ENCODE measurements at places on chromosomes 3 and 15. TPM values are rescaled to one million over a fixed set of nuclear protein-coding genes. Genes with fewer than 3 reads are reported as not detected.

GHSR gene
- not detected for total RNA-seq

DZIP3 gene
- 17.0 TPM for total RNA-seq

ELL3 gene
- 1.4 TPM for total RNA-seq

ACP3 gene
- total RNA-seq: not detected

GPR87 gene
- not detected for total RNA-seq

C3orf85 gene
- total RNA-seq: not detected

TAGLN3 gene
- 0.31 TPM for total RNA-seq

SLC22A14 gene
- not detected for total RNA-seq

DNA sequence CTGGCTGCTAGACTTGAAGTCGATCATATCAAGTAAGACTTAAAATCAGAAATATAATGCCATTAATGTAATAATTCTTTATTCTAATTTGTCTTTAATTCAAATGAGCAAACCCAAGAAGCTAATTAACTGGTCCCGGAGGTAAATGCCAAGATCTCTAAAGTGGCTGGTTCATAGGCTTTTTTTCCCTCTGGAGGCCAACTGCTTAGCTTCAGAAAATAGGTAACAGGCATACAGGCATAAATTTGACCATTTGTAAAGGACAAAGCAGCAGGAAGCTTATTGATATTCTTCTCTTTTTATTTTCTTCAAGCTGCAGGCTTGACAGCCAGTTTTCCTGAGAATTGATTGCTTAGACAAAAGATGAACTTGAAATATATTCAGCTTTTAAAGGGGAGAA lies 158.6 kb upstream of the RAP2B start:
- peaks cover 4% of the 10 kb centered on the region for H3K27me3 ChIP-seq
- no peak for DNase-seq
- H3K36me3 ChIP-seq: no peaks in the 10 kb centered on the region
- no peak overlapping the region for H3K4me3 ChIP-seq
- no peak overlapping the region for H3K27ac ChIP-seq

DNA sequence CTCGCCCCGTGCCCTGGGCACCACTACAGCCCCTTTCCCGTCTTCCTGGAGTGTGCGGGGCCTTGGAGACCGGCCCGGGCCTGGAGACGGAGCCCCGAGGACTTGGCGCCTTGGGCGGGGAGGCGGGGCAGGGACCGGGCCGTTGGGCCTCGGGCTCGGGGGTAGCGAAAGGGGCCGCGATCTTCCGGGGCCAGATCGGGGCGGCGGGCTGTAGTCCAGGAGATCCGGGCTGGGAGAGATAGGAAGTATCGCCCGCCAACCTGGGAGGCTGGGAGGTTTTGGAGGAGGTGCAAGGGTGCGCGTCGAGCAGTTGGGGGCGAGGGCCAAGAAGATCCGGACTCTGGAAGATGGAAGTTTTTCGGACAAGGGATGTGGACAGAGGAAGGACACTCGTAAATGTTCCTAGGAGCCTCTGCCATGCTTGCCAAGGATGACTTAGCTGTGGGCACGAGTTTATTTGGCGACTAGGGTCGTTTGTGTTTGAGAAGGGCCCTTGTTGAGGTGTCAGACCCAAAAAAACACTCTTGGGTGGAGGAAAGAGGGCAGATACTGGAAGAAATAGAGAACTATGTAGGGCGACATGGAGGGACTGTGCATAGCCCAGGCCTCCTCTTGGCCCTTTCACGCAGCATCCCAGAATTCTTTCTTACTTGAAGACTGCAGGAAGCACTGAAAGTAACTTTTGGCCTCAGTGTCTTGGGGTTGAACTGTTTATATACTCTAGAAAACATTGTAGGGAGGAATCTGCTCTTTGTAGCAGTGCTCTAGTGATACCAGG lies 712 bp downstream of the RTF1 start:
- peak overlapping the region; percentile 74 for H3K27ac ChIP-seq
- H3K36me3 ChIP-seq: peaks cover 18% of the 10 kb centered on the region
- H3K4me3 ChIP-seq: peak overlapping the region; percentile 99
- no peaks in the 10 kb centered on the region for H3K27me3 ChIP-seq

DNA sequence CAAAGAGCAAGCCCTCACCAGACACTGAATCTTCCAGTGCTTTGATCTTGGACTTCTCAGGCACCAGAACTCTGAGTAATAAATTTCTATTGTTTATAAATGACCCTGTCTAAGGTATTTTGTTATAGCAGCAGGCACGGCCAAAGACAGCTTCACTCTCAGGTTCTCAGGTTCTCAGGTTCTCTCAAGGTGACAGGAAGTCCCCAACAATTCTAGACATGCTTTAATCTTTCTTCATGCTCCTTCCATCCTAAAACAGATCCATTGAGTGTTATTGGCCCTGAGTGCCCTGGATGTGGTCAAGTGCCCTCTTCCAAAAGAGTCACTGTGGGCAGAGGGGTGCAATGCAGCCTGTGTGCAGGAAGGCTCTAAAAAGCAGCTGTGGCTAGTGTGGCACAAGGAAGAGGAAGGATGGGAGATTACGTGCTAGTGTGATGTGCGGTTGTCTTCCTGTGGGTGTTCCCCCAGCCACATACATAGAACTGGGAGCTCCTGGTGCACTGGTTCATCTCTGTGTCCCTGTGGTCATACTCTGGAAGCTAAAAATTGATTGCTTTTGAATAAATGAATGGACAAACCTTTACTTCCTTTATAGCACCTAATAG lies 11.0 kb upstream of the RAB7A start:
- DNase-seq: peak; percentile 12
- no peaks in the 10 kb centered on the region for H3K27me3 ChIP-seq
- no peaks in the 10 kb centered on the region for H3K36me3 ChIP-seq
- H3K27ac ChIP-seq: peak overlapping the region; percentile 14

DNA sequence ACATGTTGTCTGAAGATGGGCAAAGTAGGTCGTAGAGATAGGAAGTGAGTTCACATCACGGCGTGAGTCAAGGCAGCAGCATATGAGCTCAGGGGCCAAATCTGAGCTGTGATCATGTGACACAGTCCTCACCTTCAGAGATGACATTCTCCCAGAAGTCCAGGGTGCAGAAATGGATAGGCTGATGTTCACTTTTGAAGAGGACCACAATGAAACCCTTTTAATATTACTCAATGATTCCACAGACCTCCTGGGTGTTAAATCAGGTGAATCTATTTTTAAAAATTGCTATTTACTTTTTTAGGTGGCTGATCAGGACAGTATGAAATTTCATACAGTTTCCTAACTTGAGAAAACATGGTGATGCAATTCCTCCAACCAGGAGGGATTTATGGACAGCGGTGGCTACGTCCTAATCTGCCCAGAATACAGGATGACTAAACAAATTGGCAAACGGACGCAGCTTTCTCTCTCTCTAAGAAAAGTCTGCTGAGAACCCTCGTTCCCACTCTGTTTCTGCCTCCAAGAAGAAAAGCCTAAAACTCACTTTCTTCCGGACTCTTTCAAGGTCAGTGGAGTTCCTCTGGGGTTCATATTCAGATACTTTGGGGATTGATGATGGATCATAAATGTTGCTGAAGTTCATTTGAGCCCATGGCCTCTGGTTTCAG lies 34.4 kb downstream of the B3GNT5 start:
- DNase-seq: no peak
- H3K4me1 ChIP-seq: peaks cover 39% of the 10 kb centered on the region
- peaks cover 15% of the 10 kb centered on the region for H3K36me3 ChIP-seq
- H3K27ac ChIP-seq: peak overlapping the region; percentile 97
- H3K27me3 ChIP-seq: no peaks in the 10 kb centered on the region

DNA sequence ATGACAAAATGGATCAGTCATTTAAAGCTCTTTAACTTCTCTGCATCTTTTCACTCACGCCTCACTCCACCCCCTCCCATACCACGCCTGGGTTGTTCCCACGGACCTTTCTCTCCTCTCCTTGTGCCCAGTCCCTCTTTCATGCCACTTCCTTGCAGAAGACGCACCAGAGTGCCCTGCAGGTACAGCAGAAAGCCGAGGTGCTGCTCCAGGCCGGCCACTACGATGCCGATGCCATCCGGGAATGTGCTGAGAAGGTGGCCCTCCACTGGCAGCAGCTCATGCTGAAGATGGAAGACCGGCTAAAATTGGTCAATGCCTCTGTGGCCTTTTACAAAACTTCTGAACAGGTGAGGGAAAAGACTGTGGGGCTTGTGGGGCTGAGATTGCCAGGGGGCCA lies 296.1 kb upstream of the UMPS start:
- no peak for DNase-seq
- H3K27ac ChIP-seq: no peak overlapping the region
- H3K27me3 ChIP-seq: peaks cover 9% of the 10 kb centered on the region
- no peaks in the 10 kb centered on the region for H3K4me1 ChIP-seq
- no peak overlapping the region for H3K4me3 ChIP-seq

DNA sequence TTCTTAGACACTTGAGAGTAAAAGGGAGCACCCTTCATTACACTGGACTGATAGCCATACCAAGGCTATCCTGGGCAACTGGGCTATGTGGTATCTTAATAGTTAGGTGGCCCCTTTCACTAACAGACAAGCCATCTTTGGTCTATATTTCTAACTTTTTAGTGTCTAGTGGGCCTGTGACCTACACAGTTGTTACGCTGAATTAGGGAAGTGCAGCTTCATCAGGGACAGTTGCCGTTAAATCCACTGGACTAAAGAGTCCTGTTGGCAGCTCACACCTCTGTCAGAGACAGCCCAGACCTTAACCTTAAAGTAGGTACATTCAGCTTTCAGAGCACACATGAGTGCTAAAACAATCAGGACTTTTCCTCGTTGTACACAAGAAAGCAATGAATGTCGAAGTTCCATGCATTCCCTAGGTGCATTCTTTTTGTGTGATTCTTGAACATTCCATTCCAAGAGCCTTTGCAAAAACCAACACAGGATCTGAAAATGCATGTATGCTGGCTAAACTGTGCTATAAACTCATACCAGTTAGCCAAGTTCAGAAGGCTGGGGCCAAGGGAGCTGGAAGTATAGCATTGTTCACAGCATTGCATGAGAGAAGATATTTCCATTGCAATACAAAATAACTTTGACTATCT lies 230.2 kb upstream of the EIF1B start:
- H3K27ac ChIP-seq: no peak overlapping the region
- no peaks in the 10 kb centered on the region for H3K4me1 ChIP-seq
- no peak for DNase-seq
- H3K36me3 ChIP-seq: no peaks in the 10 kb centered on the region

GRCh38 chr15:79167776-79168175 lies 77.2 kb upstream of the RASGRF1 start:
- H3K4me1 ChIP-seq: peaks cover 1% of the 10 kb centered on the region
- H3K36me3 ChIP-seq: no peaks in the 10 kb centered on the region
- peaks cover 37% of the 10 kb centered on the region for H3K27me3 ChIP-seq
- no peak for DNase-seq
- no peak overlapping the region for H3K4me3 ChIP-seq

- peaks cover 5% of the 10 kb centered on the region for H3K27me3 ChIP-seq
- no peak overlapping the region for H3K4me3 ChIP-seq
- H3K4me1 ChIP-seq: peaks cover 19% of the 10 kb centered on the region
- no peak for DNase-seq
These were observed 331.5 kb upstream of the SLCO3A1 start for GRCh38 chr15:91521996-91522395.

DNA sequence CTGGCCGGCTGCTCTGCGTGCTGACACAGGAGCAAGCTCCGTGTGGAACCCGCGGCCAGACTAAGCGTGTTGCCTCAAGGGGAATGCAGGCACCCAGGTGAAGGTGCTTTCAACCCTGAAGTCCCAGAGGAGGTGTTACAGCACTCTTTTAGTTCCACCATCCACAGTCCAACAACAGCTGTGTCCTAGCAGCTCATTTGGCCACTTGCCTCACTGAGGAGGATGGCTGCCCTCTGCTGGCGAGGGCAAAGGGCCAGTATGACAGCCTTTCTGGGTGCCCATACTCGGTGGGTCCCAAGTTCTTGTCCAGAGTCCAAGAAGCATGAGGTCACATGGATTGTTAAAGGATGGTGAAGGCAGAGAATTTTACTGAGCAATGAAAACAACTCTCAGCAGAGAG lies 87.8 kb downstream of the C3orf85 start:
- no peak overlapping the region for H3K27ac ChIP-seq
- no peak overlapping the region for H3K4me3 ChIP-seq
- H3K36me3 ChIP-seq: no peaks in the 10 kb centered on the region

DNA sequence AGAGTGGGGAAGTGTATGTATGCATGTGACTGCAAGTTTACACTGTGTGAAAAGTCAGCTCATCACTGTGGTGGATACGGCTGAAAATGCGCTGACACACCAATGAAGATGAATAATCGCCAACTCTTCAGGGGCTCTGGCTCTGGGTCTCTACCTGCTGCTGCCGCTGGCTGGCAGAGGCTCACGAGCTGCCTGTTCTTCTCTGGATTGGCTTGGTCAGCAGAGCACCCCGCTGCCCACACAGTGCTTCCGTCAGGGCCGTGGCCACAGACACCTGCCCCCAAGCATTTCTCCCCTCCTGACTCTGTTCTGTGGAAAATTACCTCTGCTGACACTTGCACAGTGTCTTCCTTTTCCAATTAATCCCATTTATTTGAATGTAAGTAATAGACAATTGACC lies 215.5 kb downstream of the GAP43 start:
- no peaks in the 10 kb centered on the region for H3K36me3 ChIP-seq
- no peaks in the 10 kb centered on the region for H3K4me1 ChIP-seq
- no peak overlapping the region for H3K27ac ChIP-seq
- no peak for DNase-seq
- H3K27me3 ChIP-seq: no peaks in the 10 kb centered on the region

- no peak overlapping the region for H3K27ac ChIP-seq
- peaks cover 3% of the 10 kb centered on the region for H3K36me3 ChIP-seq
- no peaks in the 10 kb centered on the region for H3K27me3 ChIP-seq
These were observed 38.4 kb upstream of the PHLDB2 start for GRCh38 chr3:111820651-111821050.

DNA sequence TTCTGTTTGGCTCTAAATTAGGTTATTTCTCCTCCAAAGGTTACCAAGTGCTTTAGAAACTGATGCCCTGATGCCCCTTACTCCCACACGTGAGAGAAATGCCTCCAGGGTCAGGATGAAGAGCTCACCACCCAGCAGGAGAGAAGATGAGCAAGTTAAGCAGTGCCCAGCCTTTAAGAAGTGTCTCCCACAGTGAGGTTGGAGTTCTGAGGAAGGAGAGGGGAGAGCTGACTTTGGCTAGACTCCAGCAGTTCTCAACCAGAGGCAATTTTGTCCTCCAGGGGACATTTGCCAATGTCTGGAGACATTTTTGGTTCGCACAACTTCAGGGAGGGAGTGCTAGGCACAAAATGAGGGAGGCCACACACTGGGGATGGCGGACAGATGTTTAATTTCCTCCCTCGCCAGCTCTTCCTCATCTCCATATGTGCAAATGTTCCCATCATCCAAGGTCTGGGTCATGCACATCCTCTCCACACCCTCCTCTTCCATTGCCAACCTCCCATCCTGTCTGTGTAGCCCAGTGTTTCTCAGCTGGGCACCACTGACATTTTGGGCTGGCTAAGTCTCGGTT lies 50.6 kb upstream of the SLC7A14 start:
- peaks cover 2% of the 10 kb centered on the region for H3K4me1 ChIP-seq
- no peak for DNase-seq
- peaks cover 11% of the 10 kb centered on the region for H3K27me3 ChIP-seq
- no peak overlapping the region for H3K4me3 ChIP-seq
- H3K36me3 ChIP-seq: no peaks in the 10 kb centered on the region
- H3K27ac ChIP-seq: no peak overlapping the region

- H3K4me3 ChIP-seq: peak within 1 kb of the TSS; percentile 94
- peak within 1 kb of the TSS; percentile 97 for H3K27ac ChIP-seq
- peaks cover 47% of the 10 kb centered on the region for H3K4me1 ChIP-seq
- H3K27me3 ChIP-seq: no peaks in the 10 kb centered on the region
These were observed at the start of gene ACAD11 for GRCh38 chr3:132659365-132660051. Gene ACAD11 (minus strand): TSS chr3:132659809. CDS start chr3:132659751, 58 bp downstream.

Measured in activated naive CD8-positive, alpha-beta T cell treated with anti-CD3 and anti-CD28 coated beads for 36 hours (primary cell).